NCI-H1048 (cell line): ENCODE measurements at places on chromosomes 12 and 14.

DNA sequence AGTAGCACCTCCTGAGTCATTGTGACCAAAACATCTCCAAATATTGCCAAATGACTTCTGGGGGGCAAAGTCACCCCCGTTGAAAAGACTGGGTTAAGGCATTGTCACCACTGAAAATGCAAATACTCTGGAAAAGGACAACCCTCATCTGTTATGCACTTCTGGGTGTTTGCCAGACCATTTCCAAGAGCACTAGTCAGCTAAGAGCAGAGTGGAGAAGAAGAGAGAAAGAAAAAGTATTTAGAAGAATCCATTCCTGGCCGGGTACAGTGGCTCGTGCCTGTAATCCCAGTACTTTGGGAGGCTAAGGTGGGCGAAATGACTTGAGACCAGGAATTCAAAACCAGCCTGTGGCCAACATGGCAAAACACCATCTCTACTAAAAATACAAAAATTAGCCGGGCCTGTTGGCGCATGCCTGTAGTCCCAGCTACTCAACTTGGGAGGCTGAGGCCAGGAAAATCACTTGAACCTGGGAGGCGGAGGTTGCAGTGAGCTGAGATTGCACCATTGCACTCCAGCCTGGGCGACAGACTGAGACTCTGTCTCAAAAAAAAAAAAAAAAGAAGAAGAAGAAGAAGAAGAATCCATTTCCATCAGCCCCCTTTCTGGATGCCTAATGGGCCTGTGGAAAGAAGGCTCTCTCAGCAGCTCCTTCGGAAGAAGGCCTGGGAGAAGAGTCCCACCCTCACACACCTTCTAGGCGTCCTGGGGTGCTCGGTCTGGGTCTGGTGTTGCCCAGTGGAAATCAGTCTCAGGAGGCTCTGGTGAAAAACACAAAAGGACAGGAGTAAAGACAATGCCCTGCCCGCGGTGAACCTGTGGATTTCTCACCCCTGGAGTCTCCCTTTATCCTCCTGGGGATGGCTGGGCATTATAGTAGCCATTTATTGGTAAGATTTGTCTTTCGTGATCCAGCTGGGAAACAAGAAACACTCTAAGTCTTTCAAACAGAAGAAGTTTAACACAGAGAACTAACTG is 3.5 kb upstream of the LTBR start:
- DNase-seq, result no peak

DNA sequence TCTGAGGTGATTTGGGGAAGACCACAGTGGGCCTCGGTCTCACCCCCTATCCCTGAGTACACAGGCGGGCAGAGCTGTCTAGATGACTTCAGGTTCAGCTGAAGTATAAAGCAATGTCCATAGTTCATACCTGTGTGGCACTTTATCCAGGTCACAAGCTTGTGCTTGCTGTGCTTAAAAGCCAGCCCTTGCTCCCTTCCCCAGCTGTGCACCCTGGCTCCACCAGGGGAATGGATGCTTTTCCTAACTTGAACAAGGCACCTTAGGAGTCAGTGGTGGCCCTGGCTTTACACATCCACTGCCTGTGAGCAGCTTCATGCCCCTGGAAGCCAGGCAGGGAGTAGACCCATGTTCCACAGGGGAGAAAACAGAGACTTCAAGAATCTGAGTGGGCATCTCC is 5.5 kb downstream of the CARMIL3 start:
- DNase-seq, result no peak

GRCh38 chr12:129532707-129533499 is 370.9 kb downstream of the TMEM132D start:
- DNase-seq, result no peak

GRCh38 chr14:45426685-45427282 is 173.8 kb upstream of the MIS18BP1 start:
- peak; percentile 27 for DNase-seq

DNA sequence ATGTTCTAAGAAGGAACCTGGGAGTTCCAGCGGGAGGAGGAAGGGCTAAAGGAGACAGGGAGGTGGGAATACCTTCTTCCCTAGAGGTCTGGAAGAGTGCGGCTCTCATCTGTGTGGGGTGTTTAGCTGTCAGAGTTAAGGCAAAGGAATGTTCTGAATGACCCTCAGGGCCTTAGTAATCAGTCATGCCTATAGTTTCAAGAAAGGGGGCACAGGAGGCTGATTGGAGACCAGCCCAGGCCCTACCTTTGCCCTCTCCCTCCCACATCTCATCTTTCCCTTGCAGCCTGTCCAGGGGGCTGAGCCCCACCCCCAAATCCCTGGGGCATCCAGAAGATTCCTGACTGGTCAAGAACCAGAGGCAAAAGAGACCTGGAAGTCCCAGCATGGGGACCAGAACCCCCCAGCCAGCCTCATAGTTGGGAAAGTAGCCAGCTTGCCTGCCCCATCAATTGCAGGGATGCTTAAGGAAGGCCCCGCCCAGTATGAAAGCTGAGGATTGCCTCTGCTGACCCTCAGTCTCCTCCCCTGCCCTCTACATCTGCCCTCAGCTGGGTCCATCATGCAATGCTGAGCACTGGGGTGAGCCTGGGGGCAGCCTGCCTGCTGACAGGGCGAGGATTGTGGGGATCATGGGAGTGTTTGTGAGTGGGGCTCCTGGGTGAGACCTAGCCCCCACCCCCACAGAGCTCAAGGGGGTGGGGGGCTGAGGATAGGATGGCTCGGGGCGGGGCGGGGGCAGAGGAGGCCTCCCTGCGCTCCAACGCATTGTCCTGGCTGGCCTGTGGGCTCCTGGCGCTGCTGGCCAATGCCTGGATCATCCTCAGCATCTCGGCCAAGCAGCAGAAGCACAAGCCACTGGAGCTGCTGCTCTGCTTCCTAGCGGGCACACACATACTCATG is 1.8 kb downstream of the GPR162 start:
- no peak for DNase-seq
